ENCODE measurements at places on chromosomes 2 and 18.

GRCh38 chr2:189709501-189710221, 35.2 kb downstream of the ANKAR start:
- no peak for DNase-seq

GRCh38 chr2:178227187-178227586, 32.9 kb downstream of the OSBPL6 start:
- no peak for DNase-seq

GRCh38 chr2:23659773-23660172, 267.1 kb downstream of the ATAD2B start:
- DNase-seq, result no peak

DNA sequence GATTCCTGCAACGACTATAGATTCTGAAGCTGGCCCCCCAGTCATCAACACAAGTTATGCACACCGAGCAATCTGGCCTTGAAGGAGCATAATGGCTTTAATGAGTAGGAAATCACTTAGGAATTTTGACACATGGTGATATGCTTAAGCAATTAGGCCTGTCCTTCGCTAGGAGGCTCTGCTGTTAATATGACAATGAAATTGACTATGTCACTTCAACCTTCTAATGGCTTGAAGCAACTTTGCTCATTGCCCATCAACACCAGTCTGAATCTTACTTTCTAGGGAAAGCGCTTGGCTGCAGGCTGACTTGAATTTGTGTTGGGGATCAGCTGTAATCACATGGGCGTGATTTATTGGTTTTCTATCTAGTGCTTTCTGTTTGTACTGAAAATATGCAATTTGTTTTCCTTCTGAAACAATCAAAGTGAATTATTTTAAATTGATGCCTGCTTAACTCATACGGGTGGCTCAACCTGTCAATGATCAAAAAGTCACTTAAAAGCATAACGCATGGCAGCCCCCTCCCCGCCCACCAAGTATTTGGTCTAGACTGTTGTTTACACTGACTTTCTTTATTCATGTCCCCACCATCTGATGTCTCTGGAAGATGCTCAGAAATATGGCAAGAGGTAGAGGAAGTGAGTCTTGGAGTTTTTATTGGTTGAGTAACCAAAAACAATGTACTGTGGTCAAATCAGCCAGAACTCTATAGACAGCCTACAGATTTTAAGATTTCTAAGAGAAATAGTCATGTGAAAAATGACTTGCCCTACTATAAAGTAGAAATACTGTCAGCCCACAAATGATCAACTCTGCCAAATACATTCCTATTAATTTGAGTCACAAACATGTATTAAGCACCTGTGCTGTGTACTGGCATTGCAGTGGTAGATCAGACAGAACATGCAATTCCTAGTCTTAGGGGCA, 344.9 kb downstream of the RBM43 start:
- DNase-seq, result peak; percentile 17

GRCh38 chr18:9612215-9612830, 2.0 kb downstream of the PPP4R1 start:
- peak; percentile 64 for DNase-seq

DNA sequence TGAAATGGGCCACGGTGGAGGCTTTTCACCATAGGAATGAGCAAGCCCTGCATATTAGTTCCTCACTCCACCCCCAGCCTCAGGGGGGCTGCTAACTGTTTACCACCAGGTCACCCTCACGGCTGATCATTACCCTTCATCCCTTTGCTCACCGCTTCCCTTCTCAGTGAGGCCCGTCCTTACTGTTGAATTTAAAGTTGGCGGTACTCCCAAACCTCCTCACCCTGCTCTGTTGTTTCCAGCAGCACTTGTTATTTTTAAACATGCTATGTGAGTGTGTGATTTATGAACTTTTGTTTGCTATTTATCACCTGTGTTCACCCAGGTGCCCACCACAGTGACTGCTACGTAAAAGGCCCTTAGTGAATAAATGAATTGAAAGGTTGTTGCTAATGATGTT, 243.6 kb downstream of the ZNF407 start:
- DNase-seq, result no peak

DNA sequence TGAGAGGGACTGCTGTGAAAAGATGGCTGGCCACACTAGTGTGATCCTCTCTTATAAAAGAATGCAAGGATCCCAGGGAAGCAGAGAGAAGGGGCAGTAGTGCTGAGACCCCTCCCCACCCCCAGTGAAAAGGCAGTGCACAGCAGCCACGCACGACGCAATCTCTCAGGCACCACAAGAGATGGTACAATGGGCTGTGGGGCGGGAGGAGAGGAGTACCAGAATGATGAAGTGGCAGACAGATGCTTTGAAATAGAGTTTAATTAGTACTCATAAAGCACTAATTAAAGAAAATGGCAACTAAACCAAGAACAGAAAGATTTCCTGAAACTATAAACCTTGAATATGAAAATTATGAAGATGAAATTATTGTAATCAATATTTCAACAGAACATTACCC, 29.0 kb downstream of the B4GALT6 start:
- DNase-seq, result no peak
